Activated T-cell treated with anti-CD3 and anti-CD28 coated beads, Interleukin-2, amount 50 U/mL, for 48 hours (primary cell): ENCODE measurements at places on chromosomes 11 and 22.
A peak's percentile ranks its signal among the peaks of the same experiment; 100 is the strongest.

DNA sequence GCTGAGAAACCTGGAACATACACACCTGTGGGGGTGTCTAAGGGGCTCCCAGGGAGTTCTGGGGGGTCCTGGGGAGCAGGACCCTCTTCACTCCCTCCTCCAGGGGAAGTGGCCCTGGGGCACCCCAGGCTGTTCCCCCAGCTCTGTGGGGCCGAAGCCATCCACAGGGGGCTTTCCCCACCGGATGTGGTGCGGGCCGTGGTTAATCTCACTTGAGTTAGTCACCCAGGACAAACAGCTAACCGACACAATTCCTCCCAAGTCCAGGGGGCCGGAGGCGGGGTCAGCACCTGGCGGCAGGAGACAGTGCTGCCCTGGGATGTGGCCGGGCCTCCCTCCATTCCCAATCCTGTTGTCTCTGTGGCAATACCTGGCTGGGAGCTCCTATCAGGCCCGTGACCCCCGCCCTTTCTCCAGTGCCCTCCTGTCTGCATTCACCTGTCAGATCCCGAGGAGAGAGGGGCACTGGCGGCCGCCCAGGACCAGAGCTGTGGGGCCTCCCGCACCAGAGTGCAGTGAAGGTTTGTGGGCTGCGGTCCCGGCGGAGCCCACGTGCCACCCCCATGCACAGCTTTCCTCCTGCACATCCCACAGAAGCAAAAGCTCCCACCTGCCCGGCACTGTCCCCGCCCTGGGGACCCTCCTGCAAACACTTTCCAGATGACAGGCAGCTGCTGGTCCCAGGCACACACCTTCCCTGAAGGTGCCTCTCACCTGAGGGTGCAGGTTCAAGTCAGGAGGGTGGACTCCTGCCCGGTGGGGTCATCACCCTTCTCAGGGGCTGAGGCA is 5.2 kb upstream of the MUC5AC start:
- peak; percentile 53 for DNase-seq

- no peak for DNase-seq
Measured at GRCh38 chr11:99199341-99199740, 178.6 kb downstream of the CNTN5 start.

- DNase-seq = no peak
Measured at GRCh38 chr22:19819208-19819910, 35.3 kb downstream of the GNB1L start.

GRCh38 chr22:21047730-21048129 is 2.0 kb downstream of the LRRC74B start:
- no peak for DNase-seq

GRCh38 chr22:17972385-17973191 is 51.8 kb downstream of the MICAL3 start:
- DNase-seq = no peak
